ENCODE measurements at places on chromosomes 4 and X.

- DNase-seq = no peak
Observed at GRCh38 chr4:41141900-41142299, 72.4 kb downstream of the APBB2 start.

GRCh38 chr4:124067046-124067445 lies 645.5 kb downstream of the ANKRD50 start:
- DNase-seq = no peak

- no peak for DNase-seq
Observed at GRCh38 chr4:22607382-22607781, 85.4 kb upstream of the GBA3 start.

DNA sequence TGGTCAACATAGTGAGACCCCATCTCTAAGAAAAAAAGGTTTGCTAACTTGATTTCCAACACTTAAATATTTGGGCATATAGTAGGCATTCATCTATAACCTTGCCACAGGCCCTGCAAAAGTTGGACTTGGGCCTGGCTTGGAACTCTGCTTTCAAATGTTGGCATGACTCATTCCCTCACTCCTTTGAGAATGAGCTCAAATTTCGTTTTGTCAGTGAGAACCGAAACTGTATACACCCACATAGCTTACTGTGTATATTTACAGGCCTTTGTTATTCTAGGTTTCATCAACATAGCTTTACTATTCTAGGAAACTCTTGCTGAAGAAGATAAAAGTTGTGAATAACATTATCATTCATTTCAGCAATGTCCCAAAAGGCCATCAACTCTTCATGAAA lies 88.7 kb upstream of the ELOVL6 start:
- no peak for DNase-seq

- no peak for DNase-seq
Observed at GRCh38 chr4:41620594-41621256, 82.8 kb downstream of the LIMCH1 start.

DNA sequence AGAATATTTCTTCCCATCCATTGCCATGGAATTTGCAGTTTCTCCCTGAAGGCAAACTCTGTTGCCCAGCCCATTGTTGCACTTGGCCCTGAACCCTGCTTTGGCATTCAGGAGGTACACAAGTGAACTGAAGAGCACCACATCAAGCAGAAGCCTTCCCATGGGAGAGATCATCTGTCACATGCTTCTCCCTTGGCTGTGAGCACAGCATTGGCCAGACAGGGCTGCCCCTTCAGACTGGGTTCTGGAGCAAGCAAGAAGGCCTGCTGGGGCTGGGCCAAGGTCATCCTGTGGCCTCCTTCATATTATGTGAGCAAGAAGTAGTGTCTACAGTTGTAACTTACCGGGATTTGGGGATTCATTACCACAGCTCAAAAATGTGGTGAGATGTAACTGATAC lies 22.7 kb downstream of the SCML1 start:
- DNase-seq = no peak

GRCh38 chrX:84188320-84188834 lies 378 bp upstream of the RPS6KA6 start:
- peak; percentile 13 for DNase-seq

DNA sequence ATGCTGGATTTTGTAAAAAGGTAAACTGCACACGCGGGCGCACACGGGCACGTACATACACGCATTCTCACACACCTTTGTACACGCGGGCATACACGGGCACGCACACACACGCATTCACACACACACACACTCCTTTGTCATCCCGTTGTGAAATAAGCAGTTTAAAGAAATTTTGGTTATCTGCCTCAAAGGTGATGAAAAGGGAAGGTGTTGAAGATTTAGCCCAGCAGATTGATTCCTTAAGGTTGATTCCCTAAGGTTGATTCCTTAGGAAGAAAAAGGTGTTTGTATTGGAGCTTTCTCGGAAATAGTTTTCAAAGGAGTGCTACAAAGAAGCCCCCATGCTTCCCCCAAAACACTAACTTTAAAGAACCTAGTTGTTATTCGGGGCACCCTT lies 693 bp downstream of the ATP10D start:
- DNase-seq = no peak

GRCh38 chr4:127145006-127145540 lies 487.7 kb upstream of the INTU start:
- no peak for DNase-seq

DNA sequence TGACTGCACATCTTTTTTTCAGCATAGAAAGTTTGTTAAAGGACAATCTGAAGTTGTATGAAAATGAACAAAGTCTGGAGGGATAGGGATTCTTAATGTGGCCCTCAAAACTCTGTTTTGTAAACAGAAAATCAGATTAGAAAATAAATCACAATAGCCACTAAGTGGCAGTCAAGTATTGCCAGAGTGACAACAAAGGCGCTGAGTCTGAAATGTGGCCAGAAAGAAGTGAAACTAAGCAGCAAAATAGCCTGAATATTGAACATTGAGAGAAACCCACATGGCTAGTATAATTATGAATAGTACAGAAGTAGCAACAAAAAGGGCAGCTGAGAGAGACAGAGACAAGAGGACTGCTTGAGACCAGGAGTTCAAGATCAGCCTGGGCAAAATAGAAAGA lies 81.1 kb upstream of the CT45A1 start:
- DNase-seq = no peak

GRCh38 chr4:25117274-25117673 lies 43.0 kb downstream of the SEPSECS start:
- DNase-seq = no peak

DNA sequence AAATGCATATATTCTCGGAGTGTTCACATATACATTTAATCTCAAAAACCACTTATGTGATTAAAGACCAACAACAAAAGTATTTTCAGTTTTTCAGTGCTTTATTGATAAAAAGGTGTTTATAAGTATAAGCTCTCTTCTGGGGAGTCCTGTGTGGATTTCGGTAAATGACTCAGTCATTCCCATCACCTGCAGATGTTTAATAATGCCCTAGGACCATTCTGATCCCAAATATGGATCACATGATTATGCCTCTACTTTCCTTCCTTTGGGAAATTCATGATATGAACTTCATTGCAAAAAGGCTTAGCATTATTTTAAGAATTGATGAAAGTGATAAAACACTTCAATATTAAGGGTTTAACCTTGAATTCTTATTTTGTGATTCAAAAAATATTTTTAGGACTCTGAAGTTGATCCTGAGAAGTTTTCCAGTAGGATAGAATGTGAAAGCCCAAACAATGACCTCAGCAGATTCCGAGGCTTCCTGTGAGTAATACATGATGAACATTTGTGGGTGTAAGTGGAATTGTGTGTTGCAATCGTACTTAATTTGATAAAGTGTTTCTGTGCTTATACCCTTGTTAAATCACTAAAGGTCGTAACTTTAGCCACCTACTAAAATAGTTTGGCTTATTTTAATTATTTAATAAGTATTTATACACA lies 40.2 kb downstream of the ATP10D start:
- no peak for DNase-seq

- no peak for DNase-seq
Observed at GRCh38 chr4:112952313-112952700, 97.1 kb upstream of the ANK2 start.

DNA sequence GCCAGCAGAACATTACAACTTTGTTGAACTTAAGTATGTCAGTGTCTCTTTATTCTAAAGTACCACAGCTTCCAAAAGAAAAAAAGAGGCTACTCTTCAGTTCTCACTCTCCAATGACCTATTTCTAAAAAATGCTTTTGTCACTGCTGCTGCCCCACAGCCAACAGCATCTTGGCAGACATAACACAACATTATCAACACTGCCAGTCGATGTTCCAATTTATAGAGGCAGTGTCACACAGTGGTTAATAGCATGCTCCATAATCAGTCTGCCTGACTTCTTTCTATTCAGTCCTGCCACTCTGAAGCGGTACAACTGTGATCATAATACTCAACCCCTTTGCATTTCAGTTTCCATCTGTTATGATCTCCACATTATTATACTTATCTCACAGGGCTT lies 69.2 kb downstream of the PLS3 start:
- no peak for DNase-seq

DNA sequence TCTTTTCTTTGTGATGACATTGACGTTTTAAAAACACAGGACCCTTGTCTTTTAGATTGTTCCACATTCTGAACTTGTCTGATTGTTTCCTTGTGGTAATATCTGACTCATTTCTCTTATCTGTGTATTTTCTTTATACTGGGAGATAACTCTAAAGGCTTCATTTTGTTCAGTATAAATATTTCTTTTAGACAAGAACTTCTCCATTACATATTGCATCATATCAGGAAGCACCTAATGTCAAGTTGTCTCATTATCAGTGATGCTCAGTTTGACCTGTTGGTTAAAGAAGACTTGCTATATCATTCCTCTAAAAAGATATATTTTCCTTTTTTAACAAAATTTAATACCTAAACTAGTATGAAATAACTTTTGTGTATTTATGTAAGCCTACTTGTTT lies 152.3 kb upstream of the BMP3 start:
- DNase-seq = no peak

DNA sequence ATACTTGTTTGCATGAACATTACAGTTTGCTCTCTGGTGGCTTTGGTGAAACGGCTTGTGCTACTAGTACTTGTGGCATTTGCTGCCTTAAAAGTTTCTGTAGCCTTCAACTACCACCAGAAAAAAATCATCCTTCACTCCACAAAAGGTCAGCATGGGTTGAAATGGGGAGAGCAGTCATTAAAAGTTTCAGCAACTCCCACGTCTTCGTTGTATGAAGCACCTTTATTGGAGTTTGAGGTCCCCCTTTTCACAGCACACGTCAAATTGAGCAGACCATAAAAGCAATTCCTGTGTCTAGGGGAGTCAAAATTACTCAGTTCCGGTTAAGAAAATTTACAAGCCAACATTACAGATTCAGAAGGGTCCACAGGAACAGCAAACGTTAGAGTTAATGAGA lies 23.0 kb upstream of the CCNA2 start:
- no peak for DNase-seq

DNA sequence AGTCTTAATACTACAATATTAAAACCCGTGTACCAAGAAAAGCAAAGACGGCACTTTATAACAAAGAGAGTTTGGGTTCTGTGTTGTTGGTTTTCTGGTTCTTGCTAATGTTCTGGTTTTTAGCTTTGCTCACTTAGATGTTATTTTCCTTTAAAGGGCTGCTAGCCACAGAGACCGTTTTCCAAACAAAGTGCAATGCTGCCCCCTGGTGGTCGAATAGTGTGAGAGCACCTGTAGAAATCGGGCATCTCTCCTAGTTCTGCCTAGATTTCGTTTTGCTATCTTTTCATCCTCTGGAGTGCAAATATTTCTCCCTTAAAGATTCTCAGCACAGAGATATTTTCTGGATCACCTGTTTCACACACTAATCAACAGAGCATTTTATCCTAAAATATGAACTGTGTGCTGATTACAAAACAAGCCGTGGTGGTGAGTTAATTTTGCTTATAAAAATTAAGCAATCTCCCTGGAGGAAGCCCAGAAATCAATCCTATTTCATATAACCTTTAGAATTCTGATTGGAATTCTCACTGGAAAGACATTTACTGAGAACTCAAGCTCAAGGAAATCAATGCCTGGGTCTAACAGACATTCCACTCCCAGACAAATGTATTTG lies 334.5 kb upstream of the NOCT start:
- peak; percentile 88 for DNase-seq

GRCh38 chr4:36676139-36677050 lies 395.0 kb downstream of the DTHD1 start:
- DNase-seq = no peak

- DNase-seq = no peak
Observed at GRCh38 chrX:47240619-47241018, 7.8 kb downstream of the USP11 start.

DNA sequence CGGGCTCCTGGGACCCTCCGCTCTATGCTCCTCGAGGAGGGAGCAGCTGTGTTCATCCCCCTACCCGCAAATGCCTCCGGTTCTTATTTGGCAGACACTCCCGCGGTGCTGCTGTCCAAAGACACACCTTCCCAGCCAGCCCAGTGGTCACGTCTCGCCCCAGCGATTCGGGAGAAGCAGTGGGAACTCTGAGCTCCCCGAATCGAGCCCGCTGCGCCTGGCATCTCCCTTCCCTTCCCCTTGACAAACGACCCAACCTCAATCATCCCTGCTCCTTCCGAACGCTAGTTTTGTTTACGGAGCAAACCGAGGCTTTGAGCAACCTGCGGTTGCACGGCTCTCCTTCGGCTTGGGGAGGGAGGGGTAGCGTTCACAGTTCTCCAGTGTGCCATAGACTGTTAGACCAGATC lies 317 bp upstream of the FRMPD4 start:
- no peak for DNase-seq

DNA sequence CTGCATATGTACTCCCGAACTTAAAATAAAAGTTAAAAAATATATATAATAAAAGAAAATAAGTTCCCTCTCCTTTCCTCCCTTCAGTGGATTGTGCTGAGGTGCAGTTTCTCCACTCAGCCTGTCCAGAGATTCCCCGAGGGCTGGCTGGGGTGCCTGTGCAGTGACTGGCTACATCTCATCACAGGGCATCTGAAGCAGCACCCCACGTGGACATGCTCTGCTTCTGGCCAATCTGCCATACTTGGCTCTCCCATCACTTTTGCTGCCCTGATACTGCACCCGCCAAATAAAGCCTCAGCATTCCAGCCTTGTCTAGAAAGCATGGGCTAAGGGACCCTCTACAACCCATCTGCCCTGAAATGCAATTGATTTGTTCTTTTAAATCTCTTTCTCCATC lies 11.1 kb upstream of the MGST2 start:
- no peak for DNase-seq

DNA sequence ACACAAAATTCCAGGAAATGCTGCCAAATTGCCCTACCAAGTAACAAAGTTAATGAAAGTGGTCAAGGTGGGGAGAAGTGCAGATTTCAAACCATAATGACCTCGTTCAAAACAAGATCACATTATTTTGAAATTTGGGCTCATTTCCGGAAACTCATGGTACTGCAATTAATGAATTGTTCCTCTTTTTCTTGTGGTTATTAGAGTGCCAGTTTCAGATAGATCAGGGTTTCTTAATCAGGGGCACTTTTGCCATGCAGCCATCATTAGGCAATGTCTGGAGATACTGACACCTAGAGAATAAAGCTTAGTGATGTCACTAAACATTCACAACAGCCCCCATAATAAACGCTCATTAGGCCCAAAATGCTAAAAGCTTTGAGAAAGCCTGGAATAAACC lies 381.5 kb upstream of the GALNT7 start:
- DNase-seq = no peak

- DNase-seq = no peak
Observed at GRCh38 chr4:77615153-77615552, 9.5 kb downstream of the CXCL13 start.

- no peak for DNase-seq
Observed at GRCh38 chr4:128861856-128862518, 52.5 kb downstream of the JADE1 start.

DNA sequence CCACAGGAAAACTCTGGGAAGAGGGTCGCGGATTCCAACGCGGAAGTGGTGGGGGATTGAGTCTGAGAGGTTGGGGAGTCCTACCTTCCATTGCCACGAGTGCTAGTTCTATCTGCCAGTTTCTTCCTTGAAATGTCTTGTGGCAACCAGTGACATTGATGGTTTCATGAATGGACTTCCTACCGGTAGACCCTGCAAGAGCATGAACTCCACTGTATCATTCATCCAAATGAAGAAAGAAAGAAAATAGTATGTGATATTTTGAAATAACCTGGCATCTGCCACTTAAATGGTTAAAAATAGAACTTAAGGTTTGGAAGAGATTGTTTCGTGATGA lies 1.1 kb upstream of the SLC10A7 start:
- no peak for DNase-seq

GRCh38 chrX:40513835-40514234 lies 66.9 kb upstream of the ATP6AP2 start:
- no peak for DNase-seq
